ENCODE measurements at places on chromosomes 16 and 17. TPM values are rescaled to one million over a fixed set of nuclear protein-coding genes. Genes with fewer than 3 reads are reported as not detected.

Gene MT4
- 1,552 TPM for total RNA-seq

Gene TCAP
- 1.1 TPM for total RNA-seq

Gene TBC1D3I
- 0.42 TPM for total RNA-seq

Gene PYDC1
- 4.2 TPM for total RNA-seq

Gene SLFN14
- total RNA-seq = not detected

Gene CDRT15L2
- 1.0 TPM for total RNA-seq

Gene XPO6
- 161 TPM for total RNA-seq

Gene HOXB13
- not detected for total RNA-seq

Gene CAVIN1
- 153 TPM for total RNA-seq

Gene KCNH6
- not detected for total RNA-seq

Gene KRT28
- 5.6 TPM for total RNA-seq

Gene RPL23
- 1,813 TPM for total RNA-seq

Gene KRT25
- 145 TPM for total RNA-seq

- H3K27ac ChIP-seq = no peak overlapping the region
- peaks cover 13% of the 10 kb centered on the region for H3K36me3 ChIP-seq
- peaks cover 6% of the 10 kb centered on the region for H3K27me3 ChIP-seq
These were observed 112.2 kb downstream of the AATF start for GRCh38 chr17:37060928-37061327.

- no peaks in the 10 kb centered on the region for H3K4me1 ChIP-seq
- DNase-seq = no peak
- no peaks in the 10 kb centered on the region for H3K36me3 ChIP-seq
- no peak overlapping the region for H3K4me3 ChIP-seq
- H3K27ac ChIP-seq = no peak overlapping the region
These were observed 24.9 kb downstream of the SBK1 start for GRCh38 chr16:28317040-28317880.

GRCh38 chr17:2695961-2696760, 15.4 kb downstream of the CLUH start:
- H3K4me3 ChIP-seq = no peak overlapping the region
- H3K4me1 ChIP-seq = no peaks in the 10 kb centered on the region
- peaks cover 100% of the 10 kb centered on the region for H3K36me3 ChIP-seq
- H3K27ac ChIP-seq = no peak overlapping the region
- peak; percentile 77 for DNase-seq

GRCh38 chr16:21070564-21070963, 80.1 kb downstream of the DNAH3 start:
- H3K4me3 ChIP-seq = no peak overlapping the region
- H3K36me3 ChIP-seq = no peaks in the 10 kb centered on the region
- H3K27ac ChIP-seq = no peak overlapping the region
- H3K27me3 ChIP-seq = no peaks in the 10 kb centered on the region
- no peaks in the 10 kb centered on the region for H3K4me1 ChIP-seq

DNA sequence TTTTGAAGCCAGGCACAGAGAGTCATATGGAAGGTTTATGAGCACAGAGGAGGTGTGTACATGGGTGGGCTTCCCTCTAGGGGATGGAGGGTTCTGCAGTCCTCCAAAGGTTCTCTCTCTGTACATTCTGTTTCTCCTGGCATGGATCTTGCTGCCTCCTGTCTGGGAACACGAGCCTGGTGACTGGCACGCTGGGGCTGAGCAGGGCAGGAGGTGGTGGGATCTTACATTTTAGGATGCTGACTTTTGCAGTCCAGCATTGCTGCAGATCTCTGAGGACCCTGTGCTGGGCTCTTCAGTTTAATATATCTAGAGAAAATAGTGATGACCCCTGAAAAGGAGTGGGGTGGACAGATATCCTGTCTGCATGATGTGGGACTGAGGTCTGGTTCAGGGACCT, 23.0 kb downstream of the FOXL1 start:
- no peaks in the 10 kb centered on the region for H3K4me1 ChIP-seq
- peaks cover 77% of the 10 kb centered on the region for H3K27me3 ChIP-seq
- no peak overlapping the region for H3K4me3 ChIP-seq
- no peak for DNase-seq

GRCh38 chr17:7549401-7550055, 670 bp downstream of the TNFSF12 start:
- peaks cover 24% of the 10 kb centered on the region for H3K4me1 ChIP-seq
- H3K36me3 ChIP-seq = peaks cover 9% of the 10 kb centered on the region

DNA sequence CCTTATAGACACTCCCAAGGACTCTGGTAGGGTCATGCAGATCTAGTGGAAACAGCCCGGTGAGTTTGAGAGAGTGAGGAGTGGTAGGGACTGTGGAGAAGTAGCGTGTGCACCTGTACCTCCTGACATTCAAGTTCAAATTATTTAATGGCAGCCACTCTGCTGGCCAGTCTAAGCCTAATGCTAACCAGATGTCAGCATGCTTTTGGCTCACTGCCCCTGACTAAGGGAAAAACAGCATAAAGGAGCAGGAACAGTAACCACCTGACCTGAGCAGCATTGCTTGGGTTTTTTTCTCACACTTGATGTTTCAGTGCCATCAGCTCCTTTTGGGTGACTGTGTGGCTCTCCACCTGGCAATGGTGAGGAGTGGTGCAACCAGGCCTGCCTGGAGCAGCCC, 23.8 kb upstream of the SLC12A3 start:
- H3K27ac ChIP-seq = no peak overlapping the region
- no peak overlapping the region for H3K4me3 ChIP-seq
- DNase-seq = no peak
- peaks cover 83% of the 10 kb centered on the region for H3K36me3 ChIP-seq
- no peaks in the 10 kb centered on the region for H3K27me3 ChIP-seq
- no peaks in the 10 kb centered on the region for H3K4me1 ChIP-seq

GRCh38 chr17:42118545-42118944, 2.6 kb downstream of the KAT2A start:
- no peak for DNase-seq
- H3K4me3 ChIP-seq = no peak overlapping the region
- peaks cover 47% of the 10 kb centered on the region for H3K4me1 ChIP-seq
- no peak overlapping the region for H3K27ac ChIP-seq
- peaks cover 4% of the 10 kb centered on the region for H3K36me3 ChIP-seq

GRCh38 chr17:49925921-49926320, 43.1 kb upstream of the DLX4 start:
- no peak overlapping the region for H3K27ac ChIP-seq
- H3K4me3 ChIP-seq = no peak overlapping the region
- no peak for DNase-seq
- peaks cover 11% of the 10 kb centered on the region for H3K4me1 ChIP-seq

DNA sequence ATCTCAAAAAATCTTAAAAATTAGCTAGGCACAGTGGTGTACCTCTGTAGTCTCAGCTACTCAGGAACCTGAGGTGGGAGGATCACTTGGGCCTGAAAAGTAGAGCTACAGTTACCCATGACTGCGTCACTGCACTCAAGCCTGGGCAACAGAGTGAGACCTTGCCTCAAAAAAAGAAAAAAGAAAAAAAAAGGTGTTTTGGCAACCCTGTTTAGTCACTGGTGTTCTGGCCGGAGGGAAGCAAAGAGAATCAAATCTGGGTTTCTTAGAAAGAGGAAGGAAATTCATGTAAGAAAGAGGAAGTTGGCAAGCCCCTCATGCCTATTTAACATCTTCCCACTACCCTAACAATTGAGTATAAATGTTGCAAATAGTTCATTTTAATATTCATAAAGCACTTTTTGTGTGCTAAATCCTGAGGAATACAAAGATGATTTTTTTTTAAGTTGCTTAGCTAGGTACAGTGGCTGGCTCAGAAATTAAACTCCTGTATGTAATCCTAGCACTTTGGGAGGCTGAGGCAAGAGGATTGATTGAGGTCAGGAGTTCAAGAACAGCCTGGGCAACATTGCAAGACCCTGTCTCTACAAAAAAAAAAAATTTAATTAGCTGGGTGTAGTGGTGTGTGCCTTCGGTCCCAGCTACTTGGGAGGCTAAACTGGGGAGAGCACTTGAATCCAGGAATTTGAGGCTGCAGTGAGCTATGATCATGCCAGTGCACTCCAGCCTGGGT, 6.5 kb upstream of the USP32 start:
- H3K27me3 ChIP-seq = no peaks in the 10 kb centered on the region
- no peak for DNase-seq
- H3K4me1 ChIP-seq = peaks cover 4% of the 10 kb centered on the region
- peak overlapping the region; percentile 15 for H3K27ac ChIP-seq
- H3K36me3 ChIP-seq = no peaks in the 10 kb centered on the region
- H3K4me3 ChIP-seq = no peak overlapping the region

- H3K4me3 ChIP-seq = no peak overlapping the region
- no peak overlapping the region for H3K27ac ChIP-seq
- no peak for DNase-seq
- H3K4me1 ChIP-seq = no peaks in the 10 kb centered on the region
These were observed 24.8 kb downstream of the HS3ST3A1 start for GRCh38 chr17:13576661-13577526.

DNA sequence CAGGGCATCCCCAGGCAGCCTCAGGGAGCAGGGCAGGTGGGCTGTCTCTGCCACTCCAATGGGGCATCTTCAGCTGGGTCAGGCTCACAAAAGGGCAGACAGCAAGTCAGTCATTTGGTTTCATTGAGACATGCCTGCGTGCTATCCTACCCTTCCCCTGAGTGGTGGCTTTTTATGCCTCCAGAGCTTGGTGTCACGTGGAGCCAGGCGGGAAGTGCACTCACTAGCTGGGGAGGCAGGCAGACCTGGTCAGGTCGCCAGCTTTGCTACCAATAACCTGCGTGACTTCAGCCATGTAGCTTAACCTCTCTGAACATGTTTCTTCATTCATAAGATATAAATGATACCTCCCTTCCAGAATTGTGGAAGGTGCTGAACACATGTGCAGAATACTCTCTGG, 415.0 kb downstream of the SOX9 start:
- no peaks in the 10 kb centered on the region for H3K27me3 ChIP-seq
- no peak for DNase-seq
- no peak overlapping the region for H3K4me3 ChIP-seq
- H3K36me3 ChIP-seq = no peaks in the 10 kb centered on the region

GRCh38 chr16:7137560-7138330, 194.9 kb upstream of the RBFOX1 start:
- H3K27ac ChIP-seq = no peak overlapping the region
- no peak overlapping the region for H3K4me3 ChIP-seq
- no peak for DNase-seq
- no peaks in the 10 kb centered on the region for H3K27me3 ChIP-seq

DNA sequence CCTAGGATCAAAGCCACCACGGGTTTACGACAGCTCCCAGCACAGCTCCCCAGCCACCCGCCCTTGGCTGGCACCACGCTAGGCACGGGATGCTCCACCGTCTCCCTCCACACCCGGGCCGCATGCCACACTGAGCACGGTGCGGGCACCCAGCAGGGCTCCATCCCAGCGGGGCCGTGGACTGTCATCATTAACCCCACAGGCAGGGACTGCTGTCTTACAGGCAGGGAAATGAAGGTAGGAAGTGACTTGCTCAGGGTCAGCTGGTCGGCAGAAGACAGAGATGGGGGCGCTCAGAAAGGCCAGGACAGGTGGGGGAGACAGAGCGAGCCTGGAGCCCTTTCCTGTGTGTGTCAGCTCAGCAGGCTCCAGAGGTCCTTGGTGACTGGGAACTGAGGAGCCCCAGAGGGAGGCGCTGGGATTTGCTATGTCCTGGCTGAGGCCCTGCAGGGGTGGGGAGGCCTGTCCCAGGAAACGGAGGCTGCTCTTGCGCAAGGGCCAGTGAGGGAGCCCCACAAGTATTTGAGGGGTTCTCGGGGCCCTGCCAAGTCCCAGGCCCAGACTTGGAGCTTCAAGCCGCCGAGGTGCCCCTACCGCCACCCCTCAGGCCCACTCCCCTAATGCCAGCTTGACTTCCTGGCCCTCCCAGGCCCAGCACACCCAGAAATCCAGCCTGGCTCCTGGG, 3.2 kb downstream of the UBALD1 start:
- DNase-seq = no peak

DNA sequence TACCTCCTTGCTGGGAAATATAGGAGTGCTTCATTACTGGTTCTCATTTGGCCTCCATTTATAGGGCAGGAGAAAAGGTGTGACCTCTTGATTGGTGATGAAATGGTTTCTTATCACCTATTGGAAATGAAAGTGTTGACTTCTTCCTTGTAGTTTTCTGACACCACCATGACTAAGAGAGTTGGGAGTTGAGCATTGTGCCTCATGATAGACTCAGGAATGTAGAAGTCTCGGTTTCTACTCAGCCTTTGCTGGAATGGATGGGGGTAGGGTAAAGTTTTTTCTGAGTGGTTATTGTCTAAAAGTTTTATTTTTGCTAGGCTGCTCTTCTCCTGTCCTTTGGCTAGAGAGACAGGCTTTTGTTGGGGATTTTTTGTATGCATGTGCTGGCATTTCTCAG, 117.4 kb downstream of the PHKB start:
- H3K4me3 ChIP-seq = no peak overlapping the region
- H3K27me3 ChIP-seq = no peaks in the 10 kb centered on the region
- peaks cover 2% of the 10 kb centered on the region for H3K36me3 ChIP-seq

DNA sequence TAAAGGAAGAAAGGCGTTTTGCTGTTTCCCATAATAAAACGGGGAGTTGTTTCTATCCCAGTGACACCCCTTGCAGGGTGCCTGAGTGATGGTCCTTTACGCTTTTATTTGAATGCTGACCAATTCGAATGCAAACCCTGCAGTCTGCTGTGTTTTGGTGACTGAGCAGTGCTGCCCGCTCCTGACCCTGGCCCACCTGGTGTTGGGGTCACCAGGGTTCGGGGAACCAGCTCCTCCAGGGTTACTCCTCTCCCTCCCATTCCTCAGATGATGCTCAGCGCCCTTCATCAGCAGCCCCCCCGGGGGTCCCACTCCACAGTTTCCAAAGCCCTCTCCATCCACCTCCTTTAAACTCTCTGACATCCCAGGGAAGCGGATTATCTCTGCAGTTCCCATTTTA, 6.0 kb downstream of the CA4 start:
- DNase-seq = no peak
- peaks cover 17% of the 10 kb centered on the region for H3K4me1 ChIP-seq
- peaks cover 70% of the 10 kb centered on the region for H3K27me3 ChIP-seq
- no peak overlapping the region for H3K4me3 ChIP-seq

GRCh38 chr17:64749306-64749705, 87.2 kb upstream of the SMURF2 start:
- no peak overlapping the region for H3K4me3 ChIP-seq
- H3K27me3 ChIP-seq = no peaks in the 10 kb centered on the region
- DNase-seq = peak; percentile 9

Measured in suprapubic skin (tissue), 4 donors.